ENCODE measurements at places on chromosomes 16 and 17. TPM values are rescaled to one million over a fixed set of nuclear protein-coding genes. Genes with fewer than 3 reads are reported as not detected.

The TMEM132E gene
- total RNA-seq = not detected

The HCFC1R1 gene
- total RNA-seq = 53.5 TPM

The DGKE gene
- 3.0 TPM for total RNA-seq

DNA sequence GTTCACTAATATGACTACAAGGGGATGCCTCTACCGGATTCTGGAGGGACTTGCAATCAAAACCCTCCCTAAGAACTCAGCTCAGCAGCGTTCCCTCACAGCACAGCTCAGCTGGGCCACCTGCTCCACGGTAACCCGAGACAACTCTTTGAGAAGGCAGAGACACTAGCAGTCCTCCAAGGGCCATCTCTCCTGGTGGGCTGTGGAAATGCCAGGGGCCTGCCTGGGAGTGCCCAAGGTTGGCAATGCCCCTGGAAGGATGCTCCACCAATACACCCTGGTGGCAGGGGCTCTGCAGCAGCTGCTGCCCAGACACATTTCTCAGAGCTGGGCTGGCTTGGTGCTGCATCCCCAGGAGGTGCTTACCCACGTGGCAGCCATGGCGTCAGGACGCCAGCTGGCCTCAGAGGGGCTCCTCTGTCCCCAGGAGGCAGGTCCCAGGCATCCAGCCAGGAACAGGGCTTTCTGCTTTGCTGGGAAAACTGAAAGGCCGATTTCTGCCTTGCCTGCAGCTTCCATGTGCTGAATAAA lies 16.5 kb downstream of the CDIP1 start:
- DNase-seq = peak; percentile 65

GRCh38 chr17:4583206-4583605 lies 1.1 kb upstream of the SMTNL2 start:
- no peak for DNase-seq

DNA sequence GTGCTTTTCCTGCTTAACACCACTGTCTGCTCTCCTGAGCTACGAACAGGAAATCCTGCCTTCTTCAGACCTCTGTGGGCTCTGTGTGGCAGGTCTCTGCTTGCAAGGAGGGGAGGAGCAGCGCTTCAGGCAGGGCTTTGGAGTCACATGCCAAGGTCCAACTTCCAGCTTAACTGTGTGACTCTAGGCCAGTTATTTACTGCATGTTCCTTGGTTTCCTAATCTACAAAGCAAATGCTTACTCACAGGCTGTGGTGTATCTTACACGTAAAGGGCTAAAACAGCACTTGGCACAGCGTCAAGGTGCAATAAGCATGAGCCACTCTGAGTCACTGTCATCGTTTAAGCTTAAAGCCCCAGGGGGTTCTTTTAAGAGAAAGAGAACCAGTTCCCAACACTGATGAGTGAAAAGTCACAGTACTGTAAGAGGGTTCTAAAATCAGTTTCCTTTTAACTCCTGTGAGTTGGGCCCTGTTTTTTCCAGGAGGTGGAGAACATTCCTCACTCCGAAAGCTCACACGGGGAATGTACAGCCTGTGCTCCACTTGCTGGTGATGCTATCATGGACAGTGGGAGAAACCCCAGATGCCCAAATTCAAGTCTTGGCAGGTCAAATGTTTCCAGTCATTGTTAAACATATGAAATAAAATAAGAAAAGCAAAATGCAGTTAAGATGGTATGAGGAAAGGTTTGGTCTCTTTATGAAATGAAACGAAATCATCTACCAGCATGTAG lies 54.1 kb upstream of the BCAR1 start:
- peak; percentile 59 for DNase-seq

DNA sequence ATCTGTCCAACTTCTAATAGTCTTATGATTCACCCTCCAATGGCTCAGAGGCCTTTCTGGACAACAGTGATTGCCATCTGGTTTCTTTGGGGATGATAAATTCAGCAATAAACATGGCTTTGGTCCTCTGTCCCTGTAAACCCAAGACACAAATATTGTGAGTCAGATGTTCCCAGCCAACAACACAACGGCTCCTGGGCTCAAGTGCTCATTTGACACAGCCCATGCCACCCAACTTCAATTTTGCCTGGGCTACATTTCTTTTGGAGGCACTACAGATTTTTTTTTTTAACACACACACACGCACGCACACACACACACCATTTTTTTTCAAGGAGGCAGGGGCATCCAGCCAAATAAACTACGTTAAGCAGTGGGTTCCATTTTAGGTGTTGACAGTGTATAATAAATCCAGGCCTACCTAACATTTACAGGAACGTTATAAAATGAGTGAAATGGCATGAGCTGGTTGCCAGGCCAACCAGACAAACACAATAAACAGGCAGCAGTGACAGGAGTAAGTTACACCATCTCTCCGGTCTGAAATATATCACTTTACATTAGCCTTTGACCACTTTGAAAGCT lies 939.9 kb upstream of the SOX9 start:
- DNase-seq = no peak

GRCh38 chr16:72921620-72922019 lies 126.3 kb downstream of the ZFHX3 start:
- peak; percentile 57 for DNase-seq

GRCh38 chr17:47605011-47605410 lies 44.7 kb upstream of the KPNB1 start:
- DNase-seq = no peak

- DNase-seq = no peak
Observed at GRCh38 chr16:13507530-13507929, 412.4 kb upstream of the ERCC4 start.
